G401 (cell line): ENCODE measurements at places on chromosomes 5 and 9.

DNA sequence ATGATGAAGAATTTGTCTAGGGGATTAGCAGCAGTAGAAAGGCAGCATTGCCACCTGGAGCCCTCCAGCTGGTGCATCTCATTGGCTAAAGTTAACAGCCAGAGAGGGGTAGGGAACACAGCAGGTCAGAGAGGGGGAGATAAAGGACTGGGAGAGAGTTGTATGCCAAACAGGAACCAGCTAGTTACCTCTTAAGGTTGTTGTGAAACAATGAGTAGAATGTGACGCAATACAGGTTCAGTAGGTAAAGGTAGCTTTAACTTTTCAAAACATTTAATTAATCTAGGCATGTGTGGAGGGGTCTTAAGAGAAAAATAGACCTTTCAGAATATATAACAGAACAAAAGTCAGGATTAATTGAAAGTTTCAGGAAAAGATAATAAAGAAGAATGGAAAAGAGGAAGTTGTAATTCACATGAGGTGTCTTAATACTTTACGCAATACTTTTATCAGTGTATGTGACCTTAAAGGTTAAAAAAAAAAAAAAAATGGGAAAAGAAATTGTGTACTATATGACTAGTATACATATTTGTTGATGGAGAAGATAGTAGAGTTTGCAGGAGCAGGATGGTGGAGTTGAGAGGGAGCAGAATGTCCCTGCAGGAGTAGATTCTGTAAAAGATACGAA, 14.3 kb downstream of the FBXO38 start:
- DNase-seq = no peak

DNA sequence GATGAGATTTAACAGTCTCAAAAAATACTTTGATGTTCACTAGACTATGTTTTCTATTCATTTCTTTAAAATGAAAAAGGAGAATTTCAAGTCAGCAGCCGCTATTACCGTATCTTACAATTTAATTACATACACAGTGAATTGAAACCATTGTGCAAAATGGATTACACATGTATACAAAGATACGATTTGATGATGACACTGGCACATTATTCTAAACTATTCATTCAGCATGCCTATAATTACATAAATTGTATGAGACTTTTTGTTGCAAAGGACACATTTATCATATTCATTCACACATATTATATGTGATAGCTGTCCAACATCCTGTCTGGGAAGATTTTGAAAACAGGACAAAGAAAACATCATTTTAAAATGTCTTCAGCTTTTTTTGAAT, 118.3 kb upstream of the VCAN start:
- no peak for DNase-seq

DNA sequence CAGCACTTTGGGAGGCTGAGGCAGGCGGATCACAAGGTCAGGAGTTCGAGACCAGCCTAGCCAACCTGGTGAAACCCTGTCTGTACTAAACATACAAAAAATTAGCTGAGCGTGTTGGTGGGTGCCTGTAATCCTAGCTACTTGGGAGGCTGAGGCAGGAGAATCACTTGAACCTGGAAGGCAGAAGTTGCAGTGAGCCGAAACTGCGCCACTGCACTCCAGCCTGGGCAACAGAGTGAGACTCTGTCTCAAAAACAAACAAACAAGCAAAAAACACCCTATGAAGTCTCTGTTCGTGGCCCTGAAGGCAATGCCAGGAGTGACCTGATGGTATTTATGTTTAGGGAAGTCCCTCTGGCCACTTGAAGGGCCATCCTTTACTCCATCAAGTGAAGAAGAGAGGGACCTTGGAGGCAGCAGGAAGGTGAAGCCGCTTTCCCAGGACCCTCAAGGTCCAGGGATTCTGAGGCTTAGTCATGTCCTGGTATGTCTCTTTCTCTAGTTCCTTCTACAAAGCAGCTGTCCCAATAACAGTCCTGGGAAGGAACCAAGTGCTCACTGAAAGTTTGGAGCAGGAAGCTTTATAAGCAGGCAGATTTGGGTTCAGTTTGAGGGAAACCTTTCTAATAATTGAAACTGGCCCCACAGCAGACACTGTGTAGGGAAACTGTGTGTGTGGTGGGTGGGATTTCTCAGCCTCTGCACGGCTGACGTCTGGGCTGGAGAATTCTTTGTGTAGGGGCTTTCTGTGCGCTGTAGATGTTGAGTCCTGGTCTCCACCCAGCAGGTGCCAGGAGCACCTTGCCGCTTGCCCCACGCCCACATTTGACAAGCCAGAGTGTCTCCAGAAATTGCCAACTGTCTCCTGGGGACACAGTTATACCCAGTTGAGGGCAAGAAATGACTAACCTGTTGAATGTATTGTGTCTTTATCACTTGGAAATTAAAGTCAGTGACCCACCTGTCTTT, 12.5 kb downstream of the PHF2 start:
- DNase-seq = no peak

- no peak for DNase-seq
Measured at GRCh38 chr5:139458580-139459407, 3.7 kb downstream of the ECSCR start.

- no peak for DNase-seq
Measured at GRCh38 chr5:129459777-129460671, at the start of gene ADAMTS19. ADAMTS19 (plus strand) TSS chr5:129460298; CDS start chr5:129460392, 94 bp downstream.

- no peak for DNase-seq
Measured at GRCh38 chr5:72658761-72659540, 151.7 kb upstream of the ZNF366 start.

DNA sequence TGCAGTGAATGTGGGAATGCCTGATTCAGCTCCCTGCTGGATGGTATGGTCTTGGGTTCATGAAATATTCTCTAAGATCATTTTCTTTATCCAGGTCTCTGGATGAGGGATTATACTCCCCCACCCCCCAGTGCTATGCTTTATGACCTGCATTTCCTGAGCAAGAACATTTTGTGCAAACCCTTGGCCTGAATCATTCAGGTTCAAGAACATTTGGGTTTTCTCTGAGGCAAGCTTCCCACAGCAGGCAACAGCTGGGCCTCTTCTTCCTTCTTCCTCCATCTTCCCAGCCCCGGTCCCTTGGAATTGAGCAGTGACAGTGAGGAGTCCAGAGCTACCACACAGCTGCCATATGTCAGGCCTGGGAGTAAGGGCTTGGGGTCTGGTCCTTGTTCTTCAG, 58.6 kb upstream of the TNFSF15 start:
- no peak for DNase-seq

DNA sequence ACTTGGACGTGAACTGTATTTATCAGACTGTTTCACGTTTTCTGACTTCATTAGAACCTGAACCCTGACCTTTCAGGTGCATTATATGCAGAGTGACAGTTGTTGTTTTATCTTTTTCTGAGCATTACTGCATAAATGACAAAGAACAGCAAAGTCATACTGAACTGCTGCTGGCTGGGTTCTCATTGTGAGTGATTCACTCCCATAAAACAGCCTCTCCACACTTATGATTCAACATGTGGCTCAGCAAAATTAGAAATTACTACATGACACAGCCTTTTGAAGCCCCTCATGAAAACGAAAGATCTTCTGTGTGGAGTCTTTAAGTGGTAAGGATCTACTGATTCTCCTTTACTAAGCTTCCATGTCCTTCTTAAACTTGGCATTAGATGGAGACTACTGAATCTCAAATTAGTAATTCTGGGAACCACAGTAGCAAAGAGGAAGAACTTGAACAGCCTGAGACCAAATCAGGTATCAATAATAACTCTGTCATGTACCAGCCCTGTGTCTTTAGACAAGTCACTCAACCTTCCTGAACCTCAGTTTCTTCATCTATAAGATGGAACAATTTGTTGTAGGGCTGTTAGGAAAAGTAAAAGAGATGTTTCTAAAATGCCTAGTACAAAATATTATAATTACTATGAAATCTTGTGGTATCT, 172.3 kb upstream of the GNA14 start:
- DNase-seq = no peak

DNA sequence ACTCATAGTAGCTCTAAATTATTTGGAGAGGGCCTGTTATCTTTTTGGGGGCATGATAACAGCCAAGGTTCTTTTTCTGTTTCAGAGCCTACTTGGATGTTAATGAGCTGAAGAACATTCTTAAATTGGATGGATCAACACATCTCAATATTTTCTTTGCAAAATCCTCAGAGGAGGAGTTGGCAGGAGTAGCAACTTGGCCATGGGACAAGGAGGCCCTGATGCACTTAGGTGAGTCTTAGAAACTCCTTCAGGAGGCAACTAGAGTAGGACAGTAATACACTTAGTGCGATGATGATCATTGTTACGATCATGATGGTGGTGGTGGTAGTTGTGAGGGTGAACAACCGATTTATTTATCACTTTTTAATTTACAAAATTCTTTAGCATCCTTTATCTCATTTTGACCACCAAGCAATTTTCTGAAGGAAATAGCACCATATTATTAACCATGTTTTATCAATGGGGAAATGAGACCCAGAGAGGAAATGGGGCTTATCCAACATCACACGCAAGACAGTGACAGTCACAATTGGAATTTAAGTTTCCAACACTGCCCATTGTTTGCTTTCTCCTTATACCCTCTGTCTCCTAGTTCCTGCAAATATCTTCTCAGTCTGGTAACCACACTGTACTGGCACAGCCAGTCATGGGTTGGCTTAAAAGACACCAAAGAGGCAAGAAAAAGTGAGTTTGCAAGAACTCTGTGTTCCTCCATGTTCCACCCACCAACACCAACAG, 54.0 kb downstream of the PAPPA start:
- DNase-seq = no peak

GRCh38 chr5:179292681-179293635, 52.3 kb downstream of the ADAMTS2 start:
- no peak for DNase-seq
